ENCODE measurements at places on chromosomes 2 and 18.

DNA sequence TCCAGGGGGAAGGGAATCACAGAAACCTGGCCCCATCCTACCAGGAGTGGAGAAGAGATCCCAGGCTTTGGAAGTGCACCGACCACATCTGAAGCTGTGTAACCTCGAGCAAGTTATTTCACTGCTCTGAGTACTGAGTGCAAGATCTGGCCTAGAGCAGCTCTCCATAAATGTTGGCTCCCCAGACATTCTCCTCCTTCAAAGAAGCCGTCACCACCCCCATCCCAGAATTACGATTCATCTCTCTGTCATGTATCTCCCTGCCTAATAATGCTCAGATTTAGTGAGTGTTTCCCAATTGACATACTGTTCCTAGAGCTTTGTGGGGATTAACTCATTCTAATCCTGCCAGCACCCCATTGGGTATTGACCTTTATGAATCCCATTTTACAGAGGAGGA lies 51.7 kb downstream of the TNS1 start:
- no peak for DNase-seq

GRCh38 chr2:352696-353095 lies 64.8 kb upstream of the ALKAL2 start:
- DNase-seq, result no peak

- no peak for DNase-seq
Measured at GRCh38 chr2:162199913-162200312, 43.3 kb downstream of the FAP start.

GRCh38 chr2:42810971-42811811 lies 18.8 kb upstream of the HAAO start:
- no peak for DNase-seq

DNA sequence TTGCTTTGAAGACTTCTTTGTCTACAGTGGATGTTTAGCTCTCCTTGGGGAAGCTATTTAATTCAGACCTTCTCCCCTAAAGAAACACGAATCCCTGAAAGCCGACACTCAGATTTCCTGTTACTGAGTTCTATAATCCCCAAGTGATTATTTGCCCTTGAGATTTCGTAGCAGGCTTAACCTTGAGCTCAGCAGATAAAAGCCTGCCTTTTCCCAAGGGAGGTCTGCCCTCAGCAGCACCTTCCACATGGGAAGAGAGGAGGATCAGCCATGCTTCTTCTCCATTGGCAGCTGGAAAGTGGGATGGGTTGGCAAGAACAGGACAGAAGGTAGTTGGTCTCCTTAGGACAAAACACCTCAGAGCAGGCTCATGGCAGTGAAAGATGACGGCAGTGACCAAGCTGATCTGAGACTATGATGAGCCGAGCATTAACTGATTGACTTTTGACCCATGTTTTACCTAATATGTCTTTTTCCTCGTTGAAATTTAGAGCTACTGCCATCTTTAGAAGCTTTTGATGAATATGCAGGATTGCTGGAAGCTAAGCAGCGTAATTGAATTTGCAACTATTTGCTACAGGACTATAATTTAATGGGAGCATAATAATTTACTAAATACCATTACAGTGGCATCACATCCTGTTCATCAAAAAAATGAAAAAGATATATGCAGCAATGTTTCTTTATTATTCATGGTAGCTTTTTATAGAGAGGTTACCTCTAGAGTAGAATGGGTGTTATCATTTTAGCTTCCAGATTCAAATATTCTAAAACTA lies 511.1 kb upstream of the ID2 start:
- DNase-seq, result no peak

- DNase-seq, result no peak
Measured at GRCh38 chr2:139218181-139218580, 438.0 kb upstream of the NXPH2 start.

- no peak for DNase-seq
Measured at GRCh38 chr18:63322206-63322605, 2.6 kb upstream of the BCL2 start.

- DNase-seq, result no peak
Measured at GRCh38 chr18:35524226-35524625, 26.5 kb upstream of the INO80C start.

GRCh38 chr18:11149441-11150270 lies at the start of gene PIEZO2:
PIEZO2 (minus strand) TSS chr18:11149569; CDS start chr18:11148588, 981 bp downstream.
- DNase-seq, result peak; percentile 43

GRCh38 chr2:66699793-66700676 lies 265.1 kb downstream of the MEIS1 start:
- DNase-seq, result no peak

GRCh38 chr2:230447455-230448451 lies 31.8 kb downstream of the SP100 start:
- no peak for DNase-seq

DNA sequence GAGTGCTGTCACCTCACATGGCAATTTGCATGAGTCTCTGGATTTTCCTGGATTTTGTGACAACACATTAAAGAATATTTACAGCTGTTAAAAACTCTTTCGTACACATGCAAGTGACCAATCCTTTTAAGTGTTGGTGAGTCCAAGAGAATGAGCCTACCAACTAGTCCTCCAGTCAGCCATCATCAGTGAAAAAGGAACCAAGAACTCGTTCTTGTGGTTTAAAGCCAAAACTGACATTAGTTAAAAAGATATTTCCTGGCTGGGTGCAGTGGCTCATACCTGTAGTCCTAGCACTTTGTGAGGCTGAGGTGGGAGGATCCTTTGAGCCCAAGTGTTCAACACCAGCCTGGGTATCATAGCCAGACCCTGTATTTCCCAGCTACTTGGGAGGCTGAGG lies 215.4 kb upstream of the ITGA4 start:
- no peak for DNase-seq

GRCh38 chr2:74939919-74940812 lies 18.3 kb upstream of the POLE4 start:
- no peak for DNase-seq

DNA sequence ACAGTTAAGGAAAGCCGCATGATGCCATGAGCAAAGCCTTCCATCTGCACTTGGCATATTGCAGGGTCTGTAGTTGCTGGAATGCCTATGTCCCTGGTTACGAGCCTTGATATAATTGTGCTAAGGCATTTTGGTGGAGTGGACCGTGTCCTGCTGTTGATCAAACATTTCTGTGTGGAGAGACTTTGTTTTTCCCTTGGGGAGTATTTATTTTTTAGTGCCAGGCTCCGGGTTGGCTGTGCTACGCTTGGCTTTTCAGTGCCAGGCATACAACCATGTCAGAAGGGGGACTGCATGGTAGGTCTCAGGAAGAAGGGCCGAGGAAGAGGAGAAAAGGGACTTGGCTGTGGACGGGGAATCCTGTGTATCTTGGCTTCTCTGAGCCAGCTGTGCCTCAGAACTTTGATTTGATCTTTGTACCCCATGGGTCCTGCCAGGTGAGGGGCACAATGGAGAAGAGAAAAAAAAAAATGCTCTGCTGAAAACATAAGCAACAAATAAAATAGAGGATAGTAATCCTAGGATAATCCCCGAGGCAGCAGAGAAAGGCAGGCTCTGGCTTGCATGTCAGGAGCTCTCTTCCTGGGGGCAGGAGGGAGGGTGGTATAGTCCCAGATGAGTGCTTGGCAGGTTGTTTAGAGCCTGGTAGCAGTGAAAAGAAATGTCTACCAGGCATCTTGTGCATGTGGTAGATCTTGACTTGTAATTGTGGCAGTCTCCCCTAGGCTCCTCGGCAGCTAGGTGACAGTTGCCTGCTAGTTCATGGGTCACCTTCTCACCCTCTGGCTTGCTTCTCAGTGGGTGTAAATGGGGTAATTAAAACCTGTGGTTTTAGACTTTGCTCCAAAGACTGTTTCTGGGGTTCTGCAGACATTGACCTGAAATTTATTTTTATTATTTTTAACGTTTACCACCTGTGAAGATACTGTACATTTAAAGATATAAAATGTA lies 233.0 kb downstream of the NEDD4L start:
- DNase-seq, result no peak

DNA sequence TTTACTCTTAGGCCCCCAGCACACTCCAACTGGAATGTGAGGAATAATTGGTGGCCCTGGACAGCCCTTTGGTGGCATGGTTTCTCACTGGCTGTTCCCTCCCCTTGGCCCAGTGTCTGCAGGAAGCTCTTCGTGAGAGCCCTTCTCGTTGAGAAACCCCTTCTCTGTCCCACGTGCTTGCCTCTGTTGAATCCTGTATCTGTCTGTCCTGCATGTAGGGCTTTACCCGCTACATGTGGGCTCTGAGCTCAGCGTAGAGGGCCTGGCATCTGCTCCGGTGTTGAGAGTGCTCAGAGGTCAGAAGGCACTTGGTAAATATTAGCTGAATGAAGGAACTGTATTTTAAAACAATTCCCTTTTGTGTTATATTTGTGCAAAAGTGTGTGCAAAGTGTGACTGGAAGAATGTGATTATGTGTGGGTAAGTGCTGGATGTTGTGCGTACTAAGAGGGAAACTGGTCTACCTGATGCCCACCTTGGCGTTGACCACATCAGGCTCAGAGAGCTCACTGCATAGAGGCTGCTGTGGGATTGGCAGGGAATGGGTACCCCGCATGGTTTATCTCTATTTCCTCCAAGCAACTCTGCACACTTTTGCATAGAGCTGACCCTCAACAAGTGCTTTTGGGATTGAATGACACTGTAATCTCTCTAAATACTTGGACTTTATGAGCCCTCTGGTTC lies 40.0 kb downstream of the RNF144A start:
- DNase-seq, result no peak

GRCh38 chr2:74735009-74735408 lies 81.0 kb downstream of the SEMA4F start:
- DNase-seq, result no peak

GRCh38 chr2:207928079-207928478 lies 97.2 kb downstream of the PLEKHM3 start:
- no peak for DNase-seq

DNA sequence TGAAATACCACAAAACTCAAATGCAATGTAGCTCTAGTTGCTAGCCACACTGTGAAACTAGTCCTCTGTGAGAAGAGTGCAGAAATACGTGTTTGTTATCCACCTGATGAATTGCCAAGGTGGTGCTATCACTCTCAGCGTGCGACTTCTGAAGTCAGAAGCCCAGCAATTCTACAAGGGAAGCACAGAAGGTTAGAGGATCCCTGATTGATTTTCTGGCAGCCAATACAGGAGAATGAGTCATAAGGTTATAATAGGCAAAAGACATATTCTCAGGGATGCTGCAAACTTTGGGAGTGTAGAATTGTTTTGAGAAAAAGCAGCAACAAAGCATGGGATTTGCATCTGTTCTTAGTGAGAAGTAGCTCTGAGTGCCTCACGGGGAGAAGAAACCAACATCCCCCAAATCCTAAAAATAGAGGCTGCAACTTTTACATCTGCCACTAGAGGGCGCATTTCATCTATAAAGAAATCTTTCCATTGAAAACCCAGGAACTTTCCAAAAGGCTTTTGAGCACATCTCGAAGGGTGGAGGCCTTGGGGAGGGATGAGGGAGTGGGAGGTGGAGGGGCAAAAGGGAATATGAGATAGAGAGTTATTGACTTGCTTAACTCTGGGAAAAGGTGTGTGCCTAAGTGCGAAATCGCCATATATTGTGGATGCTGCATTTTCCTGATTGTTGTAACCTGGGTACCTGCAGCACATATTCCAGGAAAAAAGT lies 78.0 kb downstream of the TMEM182 start:
- DNase-seq, result peak; percentile 48

- no peak for DNase-seq
Measured at GRCh38 chr2:66273933-66274490, 160.9 kb upstream of the MEIS1 start.

GRCh38 chr18:52874774-52875173 lies 534.8 kb downstream of the DCC start:
- DNase-seq, result no peak

DNA sequence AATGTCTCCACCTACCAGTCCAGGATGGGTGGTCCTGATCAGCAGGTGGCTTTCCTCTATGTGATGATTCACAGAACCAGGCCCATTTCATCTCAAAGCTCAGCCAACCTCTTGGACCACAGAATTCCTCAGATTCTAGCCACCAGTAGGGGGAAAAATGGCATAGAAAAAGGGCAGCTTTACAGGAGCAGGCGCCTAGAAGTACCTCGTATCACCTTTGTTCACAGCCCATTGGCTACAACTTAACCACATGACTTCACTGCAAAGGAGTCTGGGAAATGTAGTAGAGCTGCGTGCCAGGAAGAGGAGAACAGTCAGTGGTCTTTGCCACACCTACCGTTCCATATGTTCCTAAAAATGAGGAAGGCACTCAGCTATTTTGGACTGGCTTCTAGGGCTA lies 62.8 kb upstream of the DTNA start:
- no peak for DNase-seq
